ENCODE measurements at places on chromosomes 5 and 9.

- DNase-seq = no peak
Observed at GRCh38 chr9:4113711-4114110, 186.2 kb downstream of the GLIS3 start.

DNA sequence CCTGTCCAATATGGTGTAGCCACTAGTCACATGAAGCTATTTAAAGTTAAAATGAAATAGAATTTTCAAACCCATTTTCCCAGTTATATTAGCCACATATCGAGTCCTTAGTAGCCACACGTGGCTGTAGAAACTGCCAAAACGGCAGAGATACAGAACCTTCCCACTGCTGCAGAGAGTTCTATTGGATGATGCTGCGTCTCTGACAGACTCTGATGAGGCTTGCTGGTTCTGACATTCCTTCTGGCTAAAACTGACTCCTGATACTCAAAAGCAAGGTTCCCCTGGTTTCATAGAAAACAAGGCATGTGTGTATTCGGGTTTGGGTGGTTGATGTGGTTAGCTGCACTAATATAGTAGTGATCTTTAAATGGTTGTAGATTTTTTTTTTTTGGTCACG is 91.5 kb downstream of the TLE4 start:
- no peak for DNase-seq

- DNase-seq = no peak
Observed at GRCh38 chr5:119651486-119651885, 22.1 kb downstream of the FAM170A start.

- DNase-seq = no peak
Observed at GRCh38 chr5:89948977-89949376, 460.6 kb downstream of the CETN3 start.

DNA sequence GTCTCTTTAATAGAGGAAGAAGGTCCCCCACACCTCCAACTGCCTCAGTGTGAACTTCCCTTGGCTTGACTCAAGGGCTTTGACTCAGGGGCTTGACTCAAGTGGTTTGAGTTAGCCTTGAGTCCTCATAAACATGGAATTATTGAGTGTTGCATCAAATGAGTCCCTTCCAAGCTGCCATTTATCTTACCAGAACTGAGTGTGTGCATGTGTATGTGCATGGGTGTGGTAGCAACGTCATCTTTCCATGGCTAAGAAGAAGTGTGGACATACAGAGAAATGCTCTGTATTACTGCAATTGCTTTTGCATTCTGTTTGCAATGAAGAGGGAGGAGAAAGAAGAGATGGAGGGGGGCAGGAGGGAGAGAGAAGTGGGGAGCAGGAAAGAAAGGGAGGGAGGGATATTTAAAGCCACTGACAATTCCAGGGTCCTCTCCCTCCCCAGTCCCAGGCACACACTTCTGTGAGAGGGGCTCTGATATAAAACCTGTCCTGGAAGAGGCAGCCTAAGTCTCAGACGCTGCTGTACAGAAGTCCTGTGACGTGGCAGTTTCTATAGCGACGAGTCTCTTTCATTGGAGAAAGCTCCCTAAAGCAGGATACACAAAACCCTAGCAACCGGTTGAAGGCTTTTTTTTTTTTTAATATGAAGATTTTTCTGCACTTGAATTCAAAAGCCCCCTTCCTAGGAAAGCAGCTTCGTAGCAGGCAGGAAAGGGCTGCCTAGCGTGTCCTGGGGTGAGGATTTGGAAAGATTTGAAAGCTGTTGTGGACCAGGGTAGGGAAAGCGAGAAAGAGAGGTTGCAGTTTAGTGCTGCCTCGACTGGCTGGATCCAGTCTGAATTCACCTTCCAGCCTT is 93.3 kb upstream of the MAP1B start:
- no peak for DNase-seq

DNA sequence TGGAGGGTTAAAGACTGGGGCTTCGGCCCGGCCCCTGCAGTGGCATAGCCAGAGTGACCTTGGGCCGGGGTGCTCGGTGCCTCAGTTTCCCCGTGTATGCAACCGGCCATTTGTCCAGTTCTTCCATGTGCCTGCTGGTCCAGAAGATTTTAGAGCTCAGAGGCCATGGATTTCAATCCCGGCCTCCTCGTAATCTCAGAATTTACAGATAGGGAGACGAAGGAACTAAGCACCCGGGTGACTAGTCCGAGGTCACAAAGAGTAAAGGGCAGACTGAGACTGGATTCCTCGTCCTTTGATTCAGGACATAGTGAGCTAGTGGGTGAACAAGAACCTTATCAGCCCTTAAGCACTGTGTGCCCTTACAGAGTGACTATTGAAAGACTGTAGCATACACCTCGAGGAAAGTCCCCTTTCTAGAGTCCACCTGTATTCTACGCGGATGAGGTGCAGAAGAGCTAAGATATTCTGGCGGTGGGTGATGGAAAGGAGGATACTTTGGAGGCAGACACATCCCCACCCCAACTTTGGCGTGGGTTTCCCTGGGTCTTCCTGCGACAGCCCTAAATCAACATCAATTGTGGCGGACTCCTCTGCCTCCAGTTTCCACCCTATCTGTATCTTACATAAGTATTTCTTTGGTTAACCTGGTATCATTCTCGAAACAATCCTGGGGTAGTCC is 597 bp downstream of the SLC31A1 start:
- DNase-seq = no peak

DNA sequence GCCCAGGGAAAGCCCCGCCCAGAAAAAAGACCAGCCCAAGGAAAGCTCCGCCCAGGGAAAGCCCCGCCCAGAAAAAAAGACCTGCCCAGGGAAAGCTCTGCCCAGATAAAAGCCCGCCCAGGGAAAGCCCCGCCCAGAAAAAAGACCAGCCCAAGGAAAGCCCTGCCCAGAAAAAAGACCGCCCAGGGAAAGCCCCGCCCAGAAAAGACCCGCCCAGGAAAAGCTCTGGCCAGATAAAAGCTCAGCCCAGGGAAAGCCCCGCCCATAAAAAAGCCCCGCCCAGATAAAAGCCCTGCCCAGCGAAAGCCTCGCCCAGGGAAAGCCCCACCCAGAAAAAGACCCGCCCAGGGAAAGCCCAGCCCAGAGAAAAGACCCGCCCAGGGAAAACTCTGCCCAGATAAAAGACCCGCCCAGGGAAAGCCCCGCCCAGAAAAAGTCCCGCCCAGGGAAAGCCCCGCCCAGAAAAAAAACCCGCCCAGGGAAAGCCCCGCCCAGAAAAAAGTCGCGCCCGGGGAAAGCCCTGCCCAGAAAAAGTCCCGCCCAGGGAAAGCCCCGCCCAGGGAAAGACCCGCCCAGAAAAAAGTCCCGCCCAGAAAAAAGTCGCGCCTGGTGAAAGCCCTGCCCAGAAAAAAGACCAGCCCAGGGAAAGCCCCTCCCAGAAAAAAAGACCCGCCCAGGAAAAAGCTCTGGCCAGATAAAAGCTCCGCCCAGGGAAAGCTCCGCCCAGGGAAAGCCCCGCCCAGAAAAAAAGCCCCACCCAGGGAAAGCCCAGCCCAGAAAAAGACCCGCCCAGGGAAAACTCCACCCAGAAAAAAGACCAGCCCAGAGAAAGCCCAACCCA is 11.9 kb downstream of the GRIN1 start:
- DNase-seq = no peak

- no peak for DNase-seq
Observed at GRCh38 chr5:135116160-135116561, 82.1 kb upstream of the PITX1 start.

- DNase-seq = no peak
Observed at GRCh38 chr5:7825630-7826029, 25.3 kb downstream of the CFAP90 start.

DNA sequence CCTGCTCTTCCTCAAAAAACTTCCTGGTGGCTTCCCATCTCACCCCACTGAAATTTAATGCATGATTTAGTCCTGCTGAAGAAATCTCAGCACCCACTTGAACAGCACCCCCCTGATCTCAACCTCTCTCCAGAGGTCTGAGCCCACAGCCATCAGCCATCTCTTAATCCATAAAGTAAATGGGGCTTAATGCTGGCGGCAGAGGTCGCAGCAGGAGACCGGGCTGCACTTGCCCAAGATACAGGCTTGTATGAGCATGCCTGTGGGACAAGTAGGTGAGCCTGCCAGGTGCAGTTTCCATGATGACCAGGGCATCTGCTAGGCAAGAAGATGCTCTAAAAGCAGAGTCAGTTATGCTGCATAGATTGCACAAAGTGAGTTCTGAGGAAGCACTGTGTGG is 52.4 kb upstream of the CTXN3 start:
- DNase-seq = no peak

GRCh38 chr9:101026824-101027223 is 1.7 kb upstream of the PLPPR1 start:
- no peak for DNase-seq

- DNase-seq = no peak
Observed at GRCh38 chr9:82081496-82081895, 92.9 kb downstream of the SPATA31D1 start.

DNA sequence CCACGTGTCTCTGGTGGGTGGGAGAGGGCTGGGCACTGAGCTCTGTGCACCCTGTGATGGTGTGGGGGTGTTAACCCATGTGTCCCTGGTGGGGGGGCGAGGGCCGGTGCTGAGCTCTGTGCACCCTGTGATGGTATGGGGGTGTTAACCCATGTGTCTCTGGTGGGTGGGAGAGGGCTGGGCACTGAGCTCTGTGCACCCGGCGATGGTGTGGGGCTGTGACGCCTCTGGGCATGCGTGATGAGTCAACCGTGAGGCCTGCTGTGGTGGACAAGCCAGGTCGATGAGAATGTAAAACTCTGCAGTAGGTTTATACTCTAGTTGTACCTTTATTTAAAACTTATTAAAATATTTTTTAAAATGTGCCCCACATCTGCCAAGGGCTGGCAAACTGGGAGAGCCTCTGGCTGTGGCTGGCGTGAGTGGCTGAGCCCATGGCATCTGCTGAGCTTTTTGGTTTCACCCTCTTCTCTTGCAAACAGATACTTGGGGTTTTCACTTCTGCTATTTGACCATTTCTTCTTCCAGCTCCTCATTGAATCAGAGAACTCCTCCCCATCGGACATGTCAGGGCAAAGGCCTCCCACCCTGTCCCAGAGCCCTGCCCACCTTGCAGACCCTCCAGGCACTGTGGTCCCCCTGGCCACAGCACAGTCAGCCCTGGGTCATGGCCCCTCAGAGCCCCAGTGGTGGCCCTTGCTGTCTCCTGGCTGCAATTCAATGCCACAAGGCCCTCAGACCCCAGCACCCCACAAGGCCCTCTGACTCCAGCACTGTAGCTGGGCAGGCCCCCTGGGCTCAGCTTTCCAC is 18.5 kb upstream of the EXOC3 start:
- DNase-seq = no peak

DNA sequence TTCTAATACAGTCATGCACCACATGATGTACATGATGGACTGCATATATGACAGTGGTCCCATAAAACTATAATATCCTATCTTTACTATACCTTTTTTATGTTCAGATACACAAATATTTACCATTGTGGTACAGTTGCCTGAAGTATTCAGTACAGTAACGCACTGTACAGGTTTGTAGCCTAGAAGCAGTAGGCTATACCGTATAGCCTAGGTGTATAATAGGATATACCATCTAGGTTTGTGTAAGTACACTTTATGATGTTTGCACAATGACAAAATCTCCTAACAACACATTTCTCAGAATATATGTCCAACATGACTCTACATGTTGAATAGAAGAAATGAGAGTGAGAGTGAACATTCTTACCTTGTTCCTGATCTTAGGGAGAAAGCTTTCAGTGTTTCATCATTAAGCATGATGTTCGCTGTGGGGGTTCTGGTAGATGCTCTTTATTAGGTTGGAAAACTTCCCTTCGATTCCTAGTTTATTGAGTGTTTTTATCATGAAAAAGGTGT is 31.8 kb downstream of the AMBP start:
- no peak for DNase-seq

- no peak for DNase-seq
Observed at GRCh38 chr5:135040333-135041144, 6.5 kb upstream of the PITX1 start.

- no peak for DNase-seq
Observed at GRCh38 chr9:136725612-136726011, 13.2 kb downstream of the DIPK1B start.

GRCh38 chr5:137332296-137332695 is 166.8 kb downstream of the SPOCK1 start:
- DNase-seq = no peak

- DNase-seq = no peak
Observed at GRCh38 chr9:31824860-31825259, 559.6 kb upstream of the ACO1 start.

DNA sequence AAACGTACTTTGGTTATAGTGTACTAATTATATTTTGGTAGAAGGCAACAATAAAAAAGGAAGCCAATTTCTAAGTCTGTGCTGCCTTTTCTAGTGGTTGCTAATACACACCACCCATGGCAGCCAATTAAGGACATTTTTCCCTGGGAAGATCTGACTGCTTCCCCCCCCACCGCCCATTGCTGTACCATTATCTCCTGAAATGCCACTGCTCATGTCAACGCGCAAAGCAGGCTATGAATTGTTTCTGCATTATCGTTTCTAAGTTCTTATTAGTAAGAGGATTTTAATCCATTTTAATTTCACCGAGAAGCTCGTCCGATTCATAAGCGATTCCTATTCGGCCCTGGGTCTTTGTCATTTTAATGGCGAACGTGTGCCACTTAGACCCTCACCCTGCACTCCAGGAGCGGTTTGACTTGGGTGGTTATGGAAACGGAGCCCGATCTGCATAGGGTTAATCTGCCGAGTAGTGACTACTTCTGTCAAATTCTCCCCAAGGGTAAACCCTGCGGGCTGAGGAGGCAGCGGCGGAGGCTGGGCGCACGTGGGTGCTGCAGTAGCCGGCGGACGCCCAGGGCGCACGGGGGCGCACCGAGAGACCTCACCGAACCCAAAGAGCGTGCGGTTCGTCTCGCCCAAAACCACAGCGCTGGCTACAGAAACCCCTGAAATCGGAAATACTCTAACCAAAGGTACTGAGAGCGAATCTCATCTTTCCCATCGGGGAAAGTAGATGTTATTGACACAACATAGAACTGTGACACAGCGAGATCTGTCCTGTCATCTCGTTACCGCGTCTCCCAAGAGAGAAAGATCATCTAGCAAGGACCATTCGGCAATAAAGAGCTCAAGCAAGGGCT is 55.8 kb upstream of the SHC3 start:
- no peak for DNase-seq

DNA sequence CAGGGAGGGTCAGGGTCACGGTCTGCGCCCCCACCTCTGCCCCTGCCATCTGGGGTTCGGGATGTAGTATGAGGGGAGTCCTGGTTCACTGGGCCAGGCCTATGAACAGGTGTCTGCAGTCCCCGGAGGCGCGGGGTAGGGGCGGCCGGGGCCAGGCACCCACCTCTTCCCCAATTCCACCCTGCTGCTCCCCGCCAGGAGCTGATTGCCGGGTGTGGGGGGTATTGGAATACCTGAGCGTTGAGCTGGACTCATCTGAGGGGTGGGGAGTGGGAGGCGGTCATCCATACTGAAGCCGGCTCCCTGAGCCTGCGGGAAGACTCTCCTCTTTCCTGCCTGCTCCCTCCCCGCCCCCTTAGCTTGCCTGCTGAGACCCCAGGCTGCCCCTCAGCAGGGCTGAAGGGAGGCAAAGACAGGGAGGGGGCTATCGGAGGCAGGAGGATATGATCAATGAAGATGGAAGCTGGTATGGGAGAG is 679 bp downstream of the SLC6A7 start:
- DNase-seq = no peak

- peak; percentile 67 for DNase-seq
Observed at GRCh38 chr9:93058355-93059010, at the start of gene SUSD3. Gene SUSD3, plus strand, starts transcription at chr9:93058701. Its CDS starts 42 bp downstream, at chr9:93058743.

Measured in activated gamma-delta T cell treated with Interleukin-2 at 50 U/mL for 16 hours (primary cell).